NCI-H1694 (cell line): ENCODE measurements at places on chromosomes 7 and 10.

DNA sequence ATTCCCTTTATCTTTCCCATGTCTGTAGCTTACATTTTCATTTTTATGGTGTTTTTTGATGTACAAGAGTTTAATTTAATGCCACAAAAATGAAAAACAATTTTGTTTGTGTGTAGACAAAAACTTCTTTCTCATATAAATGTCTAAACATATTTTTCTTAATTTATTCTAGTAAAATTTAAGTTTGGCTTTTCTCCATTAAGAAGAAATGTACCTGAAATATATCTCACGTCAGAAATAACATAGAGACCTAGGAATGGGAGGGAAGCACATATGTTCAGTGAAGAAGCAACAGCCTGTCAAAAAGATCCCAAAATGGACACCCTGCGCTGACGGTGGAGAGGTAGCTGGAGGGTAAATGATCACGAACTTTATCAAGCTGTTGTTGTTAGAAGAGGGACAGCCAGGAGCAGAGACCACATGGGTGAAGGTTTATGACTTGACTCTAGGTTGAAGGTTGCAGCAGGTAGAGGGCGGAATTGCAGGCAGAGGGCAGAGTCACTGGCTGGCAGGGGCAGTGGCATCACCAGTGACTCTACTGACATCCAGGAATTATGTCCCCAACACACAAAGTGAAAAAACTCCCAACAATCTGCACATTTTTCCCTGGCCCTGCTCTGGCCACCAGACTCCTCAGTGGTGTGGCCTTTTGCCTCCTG is 225.9 kb upstream of the PRSS58 start:
- no peak for DNase-seq

GRCh38 chr7:33669251-33669670 is 236.1 kb upstream of the BMPER start:
- no peak for DNase-seq

DNA sequence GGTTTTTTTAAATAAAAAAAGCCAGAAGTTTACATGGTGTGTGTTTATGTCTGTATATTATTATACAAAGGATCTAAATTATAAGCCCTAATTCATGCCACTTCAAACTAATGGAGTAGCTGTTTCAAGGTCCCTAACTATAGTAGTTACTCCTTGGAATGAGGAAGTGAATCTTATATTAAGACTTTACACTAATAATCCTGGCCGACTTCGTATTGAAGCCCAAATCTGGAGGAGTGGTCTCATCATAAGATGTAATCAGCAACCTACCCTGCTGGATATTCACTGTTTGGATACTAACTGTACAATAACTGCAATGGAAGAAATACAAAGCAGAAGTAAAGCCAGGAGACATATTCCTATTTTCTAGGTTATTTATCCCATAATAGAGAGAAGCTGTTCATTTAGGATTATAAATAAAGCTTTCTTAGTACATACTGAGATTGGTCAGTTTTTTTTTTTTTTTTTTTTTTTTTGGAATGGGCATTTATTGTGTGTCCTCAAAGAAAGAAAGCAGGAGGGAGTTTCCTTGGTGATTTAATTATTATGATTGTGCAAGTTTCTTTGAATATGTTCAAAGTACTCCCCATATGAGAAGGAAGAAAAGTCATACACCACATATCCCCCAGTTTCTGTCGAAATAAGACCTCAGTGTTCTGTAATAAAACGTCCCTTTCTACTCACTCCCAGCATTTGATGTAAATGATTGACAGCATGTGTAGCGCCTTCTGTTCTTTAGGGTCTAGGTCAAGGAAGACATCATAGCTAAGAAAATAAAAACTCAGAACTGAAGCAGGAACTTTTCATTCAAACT is 397.8 kb downstream of the EXOC4 start:
- DNase-seq: no peak

DNA sequence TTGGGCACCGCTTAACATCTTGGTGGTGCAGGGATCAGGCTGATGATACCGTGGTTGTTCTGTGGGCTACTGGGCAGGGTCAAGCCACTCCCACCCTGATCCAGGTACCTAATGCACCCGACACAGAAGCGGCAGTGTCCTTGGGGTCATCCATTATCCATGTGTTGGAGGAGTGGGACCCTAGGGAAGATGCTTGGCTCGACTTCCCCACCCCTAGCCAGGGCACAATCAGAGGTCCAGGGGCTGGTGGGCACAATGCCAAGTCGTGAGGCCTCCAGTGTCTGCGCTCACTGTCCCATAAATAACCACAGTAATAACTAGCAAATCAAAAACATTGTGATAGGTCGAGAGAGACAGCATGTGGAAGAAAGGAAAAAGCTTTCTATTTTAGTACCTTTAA is 37.7 kb downstream of the HTRA1 start:
- no peak for DNase-seq

- DNase-seq: no peak
These were observed 96.4 kb upstream of the ZMIZ1 start for GRCh38 chr10:78972160-78972946.

DNA sequence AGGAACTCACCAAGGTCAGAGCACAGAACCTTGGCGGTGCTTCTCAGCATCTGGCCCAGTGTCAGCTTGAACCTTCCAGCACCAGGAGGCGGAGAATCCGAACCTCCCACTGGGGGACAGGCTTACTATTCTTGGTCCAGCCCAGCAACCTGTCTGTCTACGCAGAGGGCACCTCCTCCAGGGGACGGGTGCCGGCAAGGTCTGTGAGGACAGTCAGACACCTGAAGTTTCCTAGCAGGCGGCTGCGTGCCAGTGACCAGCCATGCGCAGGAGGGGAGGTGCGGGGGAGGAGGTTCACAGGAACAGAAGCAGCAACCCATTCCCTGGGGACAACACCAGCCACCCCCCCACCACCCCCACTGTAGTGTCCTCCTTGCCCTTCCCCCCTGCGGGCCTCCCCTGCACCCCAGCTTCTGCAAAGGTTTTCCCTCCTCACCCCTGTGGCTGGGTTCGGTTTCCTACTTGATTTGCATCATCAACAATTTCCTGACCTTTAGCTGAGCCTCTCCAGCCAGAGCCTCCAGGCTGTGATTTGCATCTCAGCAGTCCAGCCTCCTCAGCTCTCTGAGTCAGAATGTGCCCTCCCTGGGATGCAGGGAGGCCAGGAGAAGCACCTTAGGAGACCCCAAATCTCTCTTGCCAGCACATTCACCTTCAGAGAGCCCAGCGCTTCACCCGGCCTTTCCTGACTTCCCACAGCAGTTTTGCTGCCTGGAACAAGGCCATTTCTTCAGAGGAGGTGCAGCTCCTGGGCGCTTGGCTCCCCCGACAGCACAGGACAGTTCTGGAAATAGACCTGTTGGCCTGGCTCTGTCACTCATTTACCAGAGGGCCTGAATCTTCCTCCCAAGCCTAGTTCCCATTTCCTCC is 107.5 kb upstream of the NPS start:
- no peak for DNase-seq

- DNase-seq: no peak
These were observed 175.8 kb downstream of the VTI1A start for GRCh38 chr10:112622786-112623185.

GRCh38 chr10:110699859-110700468 is 55.8 kb downstream of the RBM20 start:
- no peak for DNase-seq

DNA sequence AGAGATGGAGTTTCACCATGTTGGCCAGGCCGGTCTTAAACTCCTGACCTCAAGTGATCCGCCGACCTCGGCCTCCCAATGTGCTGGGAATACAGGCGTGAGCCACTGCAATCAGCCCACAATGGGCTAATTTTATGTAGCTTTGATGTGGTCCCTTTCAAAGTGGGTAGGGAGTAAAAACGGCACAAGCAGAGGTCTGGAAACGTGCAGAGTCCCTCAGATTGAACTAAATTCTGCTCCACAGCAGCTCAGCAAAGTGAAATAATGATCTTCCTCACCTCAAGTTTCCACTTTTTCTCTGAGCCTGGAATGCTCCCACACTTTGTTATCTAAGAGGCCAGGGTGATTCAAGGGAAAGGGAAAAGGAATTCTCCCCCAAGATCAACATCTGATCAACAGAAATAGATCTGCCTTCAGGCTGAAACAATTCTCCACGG is 6.1 kb downstream of the CCDC3 start:
- no peak for DNase-seq

DNA sequence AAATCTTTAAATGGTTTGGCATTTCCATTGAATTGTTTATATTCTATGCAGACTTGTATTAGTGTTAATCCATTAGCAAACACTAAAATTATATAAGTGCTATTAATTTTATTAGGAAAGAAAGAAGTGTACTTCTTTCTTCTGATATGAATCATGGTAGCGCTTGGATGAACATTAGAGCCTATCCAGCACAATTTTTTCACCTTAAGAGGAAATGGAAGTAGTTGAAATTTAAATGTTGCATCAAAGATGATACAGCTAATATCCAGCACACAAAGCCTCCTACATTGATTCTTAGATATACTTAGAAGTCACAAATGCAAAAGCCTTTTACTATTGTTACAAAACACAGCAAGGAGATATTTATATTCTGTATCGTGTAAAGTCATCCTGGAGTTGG is 174.5 kb downstream of the AHR start:
- DNase-seq: no peak

DNA sequence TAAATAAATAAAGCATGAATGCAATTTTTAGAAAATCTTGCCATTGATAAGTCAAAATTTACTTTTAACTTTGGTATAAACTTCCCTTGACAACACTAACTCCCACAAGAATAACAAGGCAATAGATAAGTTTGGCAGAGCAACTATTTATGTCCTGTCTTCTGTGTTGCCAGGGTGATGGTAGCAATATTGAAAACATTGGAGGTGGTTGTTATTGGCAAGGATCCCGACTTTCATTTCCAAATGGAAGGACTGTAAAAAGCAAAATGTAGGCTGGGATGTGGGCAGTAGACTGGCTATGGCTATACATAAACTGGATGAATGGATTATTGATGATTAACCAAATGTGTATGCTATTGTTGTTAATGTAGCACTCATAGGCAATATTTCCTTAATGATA is 134.9 kb upstream of the CACNA2D1 start:
- no peak for DNase-seq

GRCh38 chr10:132482090-132482800 is 55.3 kb upstream of the INPP5A start:
- no peak for DNase-seq

DNA sequence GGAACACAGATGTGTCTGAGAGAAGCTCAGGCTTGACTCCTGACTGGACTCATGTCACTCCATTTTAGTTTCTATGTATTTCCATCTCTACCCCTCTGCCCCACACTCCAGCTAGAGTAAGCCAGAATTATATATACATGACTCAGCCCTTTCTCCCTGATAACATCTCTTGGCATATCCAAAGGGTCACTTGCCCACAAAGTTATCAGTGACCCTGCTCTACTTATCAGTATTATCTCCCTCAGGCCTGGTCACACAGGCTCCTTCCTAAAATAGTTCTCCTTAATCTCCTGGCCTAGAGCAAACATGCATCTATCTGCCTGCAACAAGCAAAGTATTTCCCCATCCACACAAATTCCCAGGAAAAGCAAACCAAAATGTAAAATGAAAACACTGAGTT is 598.3 kb downstream of the SUGCT start:
- no peak for DNase-seq

DNA sequence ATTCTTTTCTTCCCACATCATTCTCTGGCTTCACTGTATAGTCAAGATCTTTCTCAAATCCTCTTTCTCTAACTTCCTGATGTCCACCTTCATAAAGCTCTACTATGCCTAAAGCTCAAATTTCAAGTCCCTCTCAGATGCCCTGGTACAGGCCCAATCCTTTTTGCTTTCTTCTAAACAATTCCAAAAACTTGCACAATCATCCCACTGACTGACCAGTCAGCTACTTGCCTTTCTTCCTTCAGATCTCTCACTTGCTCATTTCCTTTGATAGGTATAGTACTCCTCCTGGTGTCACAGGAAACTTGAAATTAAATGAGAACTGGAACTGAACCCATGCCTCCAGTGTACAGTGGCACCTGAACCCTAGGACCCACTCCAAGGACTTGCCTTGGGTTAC is 18.2 kb downstream of the SEC31B start:
- DNase-seq: no peak

- DNase-seq: no peak
These were observed 65.0 kb upstream of the ZNF746 start for GRCh38 chr7:149562602-149563001.

GRCh38 chr7:90833443-90833842 is 237.3 kb downstream of the CDK14 start:
- no peak for DNase-seq

- DNase-seq: no peak
These were observed 34.1 kb downstream of the HYCC1 start for GRCh38 chr7:22979861-22980260.

GRCh38 chr10:17523917-17524316 is 69.5 kb upstream of the ST8SIA6 start:
- no peak for DNase-seq

GRCh38 chr7:128904381-128905197 is 5.9 kb downstream of the KCP start:
- DNase-seq: peak; percentile 63
